ENCODE measurements at places on chromosomes 11 and 22.

DNA sequence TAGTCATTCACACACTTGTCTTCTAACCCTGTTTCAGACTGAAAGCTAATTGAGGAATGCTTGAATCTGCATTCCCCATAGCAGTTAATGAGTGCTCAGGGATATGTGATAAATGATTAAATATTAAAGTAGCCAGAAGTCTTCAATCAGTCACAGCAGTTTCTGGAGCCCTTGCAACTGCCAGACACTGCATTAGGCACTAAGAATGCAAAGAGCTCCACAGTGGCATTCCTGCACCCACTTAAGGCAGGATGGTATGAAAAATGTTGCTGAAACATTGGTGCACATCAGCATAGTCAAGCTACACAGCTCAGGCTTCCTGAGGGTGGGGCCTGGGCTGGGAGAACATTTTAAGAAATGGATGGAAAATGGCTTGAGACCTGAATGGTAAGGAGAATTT lies 6.5 kb downstream of the DTX4 start:
- DNase-seq, result no peak

- DNase-seq, result no peak
Observed at GRCh38 chr22:46726986-46727317, 11.1 kb downstream of the CERK start.

DNA sequence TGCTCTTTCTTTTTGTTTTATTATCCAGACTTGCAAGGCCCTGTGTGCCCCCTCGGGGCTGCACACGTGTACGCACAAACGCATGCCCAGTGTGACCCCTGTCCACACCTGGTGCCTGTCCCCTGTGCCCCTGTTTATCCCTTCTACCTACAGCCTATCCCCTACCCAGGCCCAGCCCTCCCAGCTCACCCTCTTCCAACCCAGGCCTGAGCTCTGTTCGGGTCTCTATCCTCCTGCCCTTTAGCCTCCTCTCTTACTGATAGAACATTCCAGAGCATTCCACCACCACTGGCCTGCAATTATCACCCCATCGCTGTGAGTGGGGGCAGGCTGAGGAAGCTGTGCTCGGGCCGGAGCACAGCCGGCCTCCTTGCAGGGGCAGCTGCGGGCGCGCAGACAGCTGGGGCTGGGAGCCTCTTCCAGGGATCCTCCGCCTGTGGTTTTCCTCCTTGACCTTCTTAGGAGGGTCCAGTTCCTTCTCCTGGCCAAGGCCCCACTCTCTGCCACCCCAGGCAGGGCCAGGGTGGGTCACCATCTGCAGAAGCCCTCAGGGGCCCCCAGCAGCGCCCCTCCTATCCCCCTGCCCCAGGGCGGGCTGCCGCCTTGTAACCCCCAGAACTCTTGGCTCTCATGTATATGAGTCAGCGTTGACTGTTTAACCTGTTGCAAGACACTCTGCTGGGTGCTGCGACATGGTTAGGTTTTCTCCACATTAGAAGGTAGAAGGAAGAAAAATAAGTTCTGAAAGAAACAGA lies 41.8 kb upstream of the KCNQ1OT1 start:
- no peak for DNase-seq

DNA sequence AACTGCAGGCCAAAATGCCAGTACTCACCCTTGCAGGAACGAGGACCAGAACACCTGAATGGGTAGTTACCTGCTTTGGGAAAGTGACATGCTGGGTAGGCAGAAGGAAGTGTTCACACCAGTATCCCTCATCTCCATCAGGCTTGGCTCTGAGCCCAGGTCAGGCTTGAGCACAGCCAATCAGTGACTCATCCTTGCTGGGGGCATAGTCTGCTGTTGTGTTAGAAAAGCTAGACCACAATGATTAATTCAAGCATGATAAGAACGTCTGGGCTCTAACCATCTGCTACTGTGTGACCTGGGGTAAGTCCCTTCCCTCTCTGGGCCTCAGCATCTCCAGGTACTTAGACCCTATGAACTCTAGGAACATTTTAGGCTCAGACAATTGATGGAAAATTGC lies 450.4 kb downstream of the MIAT start:
- peak; percentile 99 for DNase-seq

DNA sequence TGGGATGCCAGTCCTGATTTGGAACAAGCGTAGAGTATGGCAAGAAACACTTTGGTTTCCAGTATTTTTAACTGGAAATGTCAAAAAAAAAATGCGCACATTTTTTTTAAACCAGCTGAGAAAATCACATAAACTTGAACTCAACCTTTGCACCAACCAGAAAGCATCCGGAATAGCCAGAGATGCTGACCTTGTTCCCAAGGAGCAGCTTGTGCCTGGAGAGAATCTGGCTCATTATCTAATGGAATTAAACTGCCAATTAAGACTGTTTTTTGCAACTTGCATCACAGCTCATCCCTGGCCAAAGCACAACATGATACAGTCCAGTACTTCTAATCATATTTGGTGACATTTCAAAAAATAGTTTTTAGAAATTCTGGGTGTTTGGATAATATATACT lies 8.4 kb upstream of the ETS1 start:
- no peak for DNase-seq

GRCh38 chr11:121927789-121928188 lies 188.2 kb downstream of the BLID start:
- DNase-seq, result no peak

DNA sequence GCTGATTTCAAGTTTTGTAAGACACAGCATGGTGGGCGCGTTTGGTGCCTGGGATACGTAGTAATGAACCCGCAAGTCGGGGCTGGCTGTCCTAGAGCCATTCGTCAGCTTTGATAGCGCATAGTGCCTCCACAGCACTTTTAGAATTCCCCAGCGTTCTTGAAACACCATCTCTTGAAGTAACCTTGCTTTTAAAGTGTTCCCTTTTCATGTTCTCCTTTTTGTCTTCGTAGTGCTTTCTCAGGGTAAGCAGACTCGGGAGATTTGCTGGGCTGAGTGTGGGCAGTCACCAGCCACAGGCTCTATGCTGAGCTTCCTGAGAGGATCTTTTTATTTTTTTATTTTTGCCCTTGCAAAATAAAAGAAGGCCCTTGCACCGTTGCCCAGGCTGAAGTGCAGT lies 39.6 kb upstream of the CTTN start:
- DNase-seq, result no peak

- no peak for DNase-seq
Observed at GRCh38 chr11:108854346-108854745, 189.5 kb downstream of the DDX10 start.

DNA sequence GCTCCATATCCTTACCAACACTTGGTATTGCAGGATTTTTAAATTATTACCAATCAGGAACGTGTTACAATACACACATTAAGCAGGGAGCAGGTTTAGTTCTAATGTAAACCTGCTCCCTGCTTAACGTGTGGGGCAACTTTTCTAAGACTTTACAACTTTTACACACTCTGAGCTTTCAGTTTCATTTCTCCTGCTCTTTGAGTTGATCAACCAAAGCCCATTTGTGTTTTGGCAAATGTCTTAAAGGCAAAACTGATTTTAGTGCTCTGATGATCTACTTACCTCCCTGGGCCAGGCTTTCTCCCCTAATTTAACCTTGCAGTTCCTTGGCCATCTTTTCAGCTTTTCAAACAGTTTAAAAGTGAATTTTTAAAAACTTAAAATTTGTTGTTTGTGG lies 70.9 kb downstream of the ZBTB44 start:
- no peak for DNase-seq

DNA sequence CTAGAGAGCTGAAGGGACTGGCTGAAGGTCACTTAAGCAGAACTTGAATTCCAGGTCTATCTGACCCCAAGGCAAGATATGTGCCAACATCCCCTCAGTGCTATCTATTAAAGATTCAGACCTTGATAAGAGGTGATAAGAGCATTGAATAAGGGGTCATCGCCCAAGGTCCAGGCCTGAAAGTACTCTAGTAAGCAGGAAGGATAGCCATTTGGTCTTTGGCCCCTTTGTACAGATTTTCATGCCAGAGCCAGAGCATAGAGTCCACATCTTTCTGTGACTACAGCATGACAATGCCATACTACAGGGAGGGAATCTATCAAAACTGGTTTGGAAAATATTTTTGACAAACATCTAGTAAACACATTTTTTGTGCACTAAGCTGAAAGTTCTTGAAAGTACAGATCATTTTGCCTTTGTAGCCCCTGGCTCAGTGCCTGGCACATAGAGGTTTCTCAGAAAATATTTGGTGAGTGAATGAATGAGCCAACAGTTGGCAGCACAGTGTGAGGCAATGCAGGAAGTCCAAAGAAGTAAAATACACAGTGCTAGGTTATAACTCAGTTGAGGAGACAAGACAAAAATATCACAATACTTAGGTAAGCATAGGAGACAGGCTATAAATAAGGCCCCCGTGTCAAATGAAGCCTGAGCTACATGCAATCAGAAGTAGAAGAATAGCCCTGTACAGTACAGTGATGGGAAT lies 15.1 kb upstream of the RRAS2 start:
- peak; percentile 66 for DNase-seq

- no peak for DNase-seq
Observed at GRCh38 chr11:77660947-77661346, 23.4 kb upstream of the CLNS1A start.

DNA sequence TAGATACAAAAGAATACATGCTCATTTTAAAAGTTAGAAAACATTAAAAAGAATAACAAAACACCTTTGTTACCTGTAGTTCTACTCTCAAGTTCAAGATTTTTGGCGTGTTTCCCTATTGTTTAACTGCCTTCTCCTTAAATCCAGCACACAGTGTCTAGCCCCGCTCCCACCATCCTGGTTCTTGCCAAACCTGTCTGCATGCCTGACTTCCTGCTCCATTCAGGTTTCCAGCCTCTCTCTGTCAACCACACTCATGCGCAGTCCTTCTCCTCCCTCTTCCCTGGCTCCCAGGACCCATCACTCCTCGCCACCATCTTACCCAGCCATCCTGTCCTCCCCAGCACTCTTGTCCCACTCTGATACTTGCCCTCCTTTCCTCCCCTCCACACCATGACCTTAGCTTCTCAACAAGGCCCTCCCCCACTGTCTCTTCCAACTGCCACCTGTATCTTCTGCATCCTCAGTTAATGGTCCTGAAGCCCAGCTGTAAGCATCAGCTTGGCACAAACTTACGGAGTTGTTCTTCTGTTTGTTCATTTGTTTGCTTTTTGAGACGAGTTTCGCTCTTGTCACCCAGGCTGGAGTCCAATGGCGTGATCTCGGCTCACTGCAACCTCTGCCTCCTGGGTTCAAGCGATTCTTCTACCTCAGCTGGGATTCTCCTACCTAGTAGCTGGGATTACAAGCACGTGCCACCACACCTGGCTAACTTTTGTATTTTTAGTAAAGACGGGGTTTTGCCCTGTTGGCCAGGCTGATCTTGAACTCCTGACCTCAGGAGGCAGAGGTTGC lies 7.5 kb upstream of the MYH9 start:
- DNase-seq, result no peak

- DNase-seq, result peak; percentile 71
Observed at GRCh38 chr22:29072193-29072978, 449 bp upstream of the KREMEN1 start.

GRCh38 chr22:42820045-42820763 lies 36.9 kb downstream of the ARFGAP3 start:
- DNase-seq, result peak; percentile 43

GRCh38 chr11:34403431-34403830 lies 35.3 kb upstream of the CAT start:
- DNase-seq, result no peak

DNA sequence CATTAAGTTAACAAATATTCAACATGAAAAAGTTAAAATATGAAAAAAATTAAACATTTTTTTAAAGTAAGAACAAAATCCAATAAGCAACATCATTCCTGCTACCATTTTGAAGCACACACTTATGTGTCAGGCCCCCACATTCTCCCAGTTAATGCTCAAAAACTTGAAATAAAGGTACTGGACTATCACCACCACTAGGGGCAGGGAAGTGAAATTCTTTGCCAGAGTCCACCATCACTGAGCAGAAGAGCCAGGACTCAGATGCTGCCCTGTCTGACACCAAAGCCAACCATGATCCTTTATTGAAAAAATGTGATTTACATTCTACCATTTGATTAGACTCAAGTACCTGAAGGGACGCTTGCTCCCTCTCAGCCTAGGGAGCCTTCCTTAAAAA lies 39.1 kb downstream of the PITPNB start:
- peak; percentile 64 for DNase-seq

- peak; percentile 33 for DNase-seq
Observed at GRCh38 chr11:16925561-16926065, 88.6 kb downstream of the PLEKHA7 start.

- DNase-seq, result no peak
Observed at GRCh38 chr11:69729252-69729651, 25.4 kb upstream of the FGF19 start.

GRCh38 chr11:59206635-59207034 lies 6.1 kb downstream of the MPEG1 start:
- DNase-seq, result peak; percentile 41

GRCh38 chr11:33064033-33064825 lies 24.9 kb downstream of the TCP11L1 start:
- DNase-seq, result no peak

- peak; percentile 45 for DNase-seq
Observed at GRCh38 chr11:134224710-134225664, 516 bp downstream of the VPS26B start.

GRCh38 chr22:41482319-41482935 lies 13.5 kb downstream of the ACO2 start:
- DNase-seq, result peak; percentile 56

- no peak for DNase-seq
Observed at GRCh38 chr11:100640646-100641045, 46.4 kb upstream of the ARHGAP42 start.

DNA sequence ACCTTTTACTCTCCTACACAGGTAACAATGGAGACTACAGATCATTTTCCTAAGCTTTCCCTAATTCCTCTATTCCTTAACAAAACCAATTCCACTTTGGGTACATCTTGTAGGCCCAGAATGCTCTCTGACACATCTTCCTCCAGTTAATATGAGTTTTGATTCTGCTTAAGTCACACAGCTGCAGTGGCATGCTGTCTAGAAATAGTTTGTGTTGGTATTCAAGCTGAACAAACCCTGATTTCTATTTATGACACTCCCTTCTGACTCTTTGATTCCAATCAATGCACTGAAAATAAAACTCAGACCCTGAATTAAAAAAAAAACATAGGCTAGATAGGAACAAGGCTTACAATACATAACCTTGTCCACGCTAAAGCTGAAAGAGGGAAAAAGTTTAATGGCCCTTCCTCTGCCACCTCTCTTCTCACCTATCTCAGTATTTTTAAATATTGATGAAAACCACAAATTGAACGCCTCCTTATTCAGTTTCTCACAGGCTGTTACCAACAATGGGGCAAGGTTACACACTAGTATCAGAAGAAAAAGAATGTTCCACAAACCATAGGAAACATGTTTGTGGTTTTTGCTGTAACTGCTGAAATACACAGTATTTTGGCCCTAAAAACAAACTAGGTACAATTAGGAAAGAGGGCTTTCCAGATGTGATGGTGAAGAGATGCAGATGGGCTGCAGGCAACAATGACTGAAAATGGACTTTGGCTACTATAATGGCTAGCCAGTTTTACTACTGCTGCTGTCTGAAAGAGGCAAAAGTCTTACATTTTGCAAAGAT lies 35.7 kb upstream of the GAB2 start:
- DNase-seq, result no peak

- DNase-seq, result no peak
Observed at GRCh38 chr11:106821291-106821690, 197.0 kb downstream of the GUCY1A2 start.

All from fibroblast of skin of back (primary cell).